ENCODE measurements at places on chromosomes 6 and 20.

GRCh38 chr6:133947302-133947900 lies 5.6 kb upstream of the TBPL1 start:
- no peak for DNase-seq

- no peak for DNase-seq
Observed at GRCh38 chr6:55726144-55726543, 147.2 kb upstream of the HMGCLL1 start.

GRCh38 chr6:141451511-141452353 lies 681.0 kb upstream of the GJE1 start:
- DNase-seq = no peak

- DNase-seq = no peak
Observed at GRCh38 chr6:158033751-158034702, 52.4 kb downstream of the SYNJ2 start.

DNA sequence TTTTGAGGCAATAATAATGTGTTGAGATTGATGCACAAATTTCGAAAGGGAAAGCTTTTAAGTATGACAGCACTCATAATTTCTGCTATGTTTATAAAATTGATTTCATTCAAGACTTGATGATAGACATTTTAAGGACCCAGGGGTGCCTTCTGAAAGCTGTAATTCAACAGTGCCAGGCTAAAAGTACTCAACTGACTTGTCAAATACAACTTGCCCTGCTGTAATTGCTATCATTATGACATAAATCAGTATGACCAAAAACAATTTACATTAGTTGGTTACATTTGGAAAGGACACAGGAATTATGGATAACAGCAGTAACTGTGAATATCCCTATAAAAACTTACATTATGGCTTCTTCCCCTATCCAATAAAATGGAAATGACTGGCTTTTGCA lies 178.9 kb downstream of the MMUT start:
- DNase-seq = no peak

DNA sequence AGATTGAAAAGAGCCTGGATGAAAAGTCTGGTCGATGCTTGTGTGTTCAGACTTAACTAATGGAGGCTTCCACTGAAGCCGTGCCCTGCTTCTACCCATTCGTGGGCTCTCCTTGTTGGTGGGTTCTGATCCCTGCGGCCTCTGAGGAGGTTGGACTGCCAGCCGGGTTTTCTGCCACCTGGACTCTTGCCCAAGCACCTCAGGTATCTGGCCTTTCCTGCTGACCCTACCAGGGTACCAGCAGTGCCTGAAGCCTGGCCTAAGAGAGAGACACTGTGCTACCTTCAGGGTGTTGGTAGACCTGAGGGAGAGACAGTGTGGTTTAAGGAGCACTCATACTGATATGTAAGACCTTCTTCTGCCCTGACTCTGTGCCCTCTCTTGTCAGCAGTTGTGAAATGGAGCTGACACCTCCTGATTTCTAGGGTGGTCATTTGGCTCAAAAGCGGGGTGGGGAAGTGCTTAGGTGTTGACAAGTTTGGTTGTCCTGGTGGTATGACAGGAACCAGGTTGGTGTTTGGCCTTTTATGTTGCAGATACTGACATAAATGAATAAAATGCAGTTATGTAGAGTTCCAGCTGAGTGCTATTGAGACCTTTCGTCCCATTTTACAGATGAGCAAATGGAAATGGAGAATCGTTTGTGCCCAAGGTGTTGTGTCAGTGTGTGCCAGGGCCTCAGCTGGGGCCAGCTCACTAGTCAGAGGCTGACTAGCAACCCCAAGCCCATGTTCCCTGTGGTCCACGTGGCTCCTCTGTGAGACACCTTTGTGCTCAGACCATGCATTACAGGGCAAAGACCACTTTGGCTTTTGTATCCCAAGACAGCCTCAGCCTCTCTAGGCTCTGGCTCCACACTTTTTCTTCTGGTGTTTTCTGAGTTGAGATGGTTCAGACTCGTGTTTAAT lies 3.1 kb downstream of the PLCG1 start:
- DNase-seq = no peak

DNA sequence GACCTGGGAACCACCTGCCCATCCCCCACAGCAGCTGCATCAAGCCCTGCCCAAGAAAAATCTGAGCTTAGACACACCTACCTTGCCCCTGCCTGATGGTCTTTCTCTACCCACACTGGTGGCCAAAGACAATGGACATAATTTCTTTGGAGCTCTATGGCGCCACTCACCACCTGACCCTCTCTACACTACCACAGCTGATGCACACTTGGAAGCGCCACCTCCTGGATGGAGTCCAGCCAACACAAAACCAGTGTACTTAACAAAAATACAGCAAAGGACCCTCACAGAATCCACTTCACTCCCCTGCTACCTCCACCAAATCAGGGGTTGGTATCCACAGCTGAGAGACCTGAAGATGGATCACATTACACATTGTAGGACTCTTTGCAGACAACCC lies 39.7 kb upstream of the CLVS2 start:
- no peak for DNase-seq

- DNase-seq = no peak
Observed at GRCh38 chr20:48949304-48950170, 28.0 kb downstream of the ARFGEF2 start.
